Spleen (tissue), 13 donors: ENCODE measurements at places on chromosomes 11 and 22. TPM values are rescaled to one million over a fixed set of nuclear protein-coding genes. Genes with fewer than 3 reads are reported as not detected.

GRCh38 chr22:19992481-19992911 is 24.1 kb downstream of the ARVCF start:
- H3K4me1 ChIP-seq = no peaks in the 10 kb centered on the region
- peak; percentile 54 for DNase-seq
- H3K36me3 ChIP-seq = no peaks in the 10 kb centered on the region
- H3K27ac ChIP-seq = no peak overlapping the region

DNA sequence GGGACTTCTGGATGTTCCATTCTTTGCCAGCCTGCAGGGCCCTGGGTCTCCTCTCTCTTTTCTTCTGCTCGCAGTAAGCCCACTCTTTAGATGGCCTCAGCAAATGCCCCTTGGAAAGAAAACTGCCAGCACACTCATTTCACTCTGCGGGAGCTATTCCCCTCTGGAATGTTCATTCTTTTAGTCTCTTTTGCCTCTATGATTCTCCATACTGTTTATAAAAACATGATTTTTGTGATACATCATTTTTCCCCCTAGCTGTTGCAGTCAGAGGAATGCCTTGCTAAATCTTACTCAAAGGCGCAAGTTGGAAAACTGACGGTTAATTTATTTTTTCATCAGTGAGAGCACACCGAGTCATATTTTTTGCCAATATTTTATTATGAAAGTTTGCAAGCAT is 184.9 kb downstream of the SNX19 start:
- no peak for DNase-seq
- H3K36me3 ChIP-seq = no peaks in the 10 kb centered on the region
- H3K4me3 ChIP-seq = no peak overlapping the region

DNA sequence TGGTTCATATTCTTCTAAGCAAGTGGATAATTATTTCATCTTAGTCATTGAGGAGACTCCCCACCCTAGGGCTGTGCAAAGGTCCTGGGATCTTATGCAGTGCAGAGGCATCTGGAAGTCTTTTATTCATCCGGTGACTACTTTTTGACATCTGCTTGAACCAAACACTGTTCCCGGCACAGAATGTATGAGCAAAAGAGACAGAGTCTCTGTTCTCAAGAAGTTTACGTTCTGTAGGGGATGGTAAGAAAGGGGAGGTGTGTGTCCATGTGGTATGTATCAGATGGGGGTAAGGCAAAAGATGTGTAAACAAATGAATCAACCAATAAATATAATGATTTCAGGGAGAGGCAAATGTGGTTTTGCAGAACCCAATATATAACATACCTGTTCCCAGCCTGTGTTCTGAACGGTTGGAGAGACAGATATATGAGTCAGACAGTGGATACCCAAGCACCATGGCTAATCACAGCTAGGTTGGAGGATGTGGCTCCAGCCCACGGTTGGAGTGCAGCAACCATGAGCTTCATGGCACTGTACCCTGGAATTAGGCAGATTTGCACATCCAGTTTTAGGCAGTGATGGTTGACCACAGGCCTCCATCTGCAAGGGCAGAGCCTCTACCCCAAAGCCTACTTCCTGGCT is 75.1 kb upstream of the CADM1 start:
- peaks cover 7% of the 10 kb centered on the region for H3K4me1 ChIP-seq
- H3K4me3 ChIP-seq = no peak overlapping the region
- no peaks in the 10 kb centered on the region for H3K36me3 ChIP-seq
- no peaks in the 10 kb centered on the region for H3K27me3 ChIP-seq
- no peak overlapping the region for H3K27ac ChIP-seq

GRCh38 chr11:102813484-102813883 is 15.5 kb upstream of the MMP1 start:
- no peak overlapping the region for H3K27ac ChIP-seq
- peaks cover 9% of the 10 kb centered on the region for H3K27me3 ChIP-seq
- no peaks in the 10 kb centered on the region for H3K4me1 ChIP-seq
- no peak overlapping the region for H3K4me3 ChIP-seq

DNA sequence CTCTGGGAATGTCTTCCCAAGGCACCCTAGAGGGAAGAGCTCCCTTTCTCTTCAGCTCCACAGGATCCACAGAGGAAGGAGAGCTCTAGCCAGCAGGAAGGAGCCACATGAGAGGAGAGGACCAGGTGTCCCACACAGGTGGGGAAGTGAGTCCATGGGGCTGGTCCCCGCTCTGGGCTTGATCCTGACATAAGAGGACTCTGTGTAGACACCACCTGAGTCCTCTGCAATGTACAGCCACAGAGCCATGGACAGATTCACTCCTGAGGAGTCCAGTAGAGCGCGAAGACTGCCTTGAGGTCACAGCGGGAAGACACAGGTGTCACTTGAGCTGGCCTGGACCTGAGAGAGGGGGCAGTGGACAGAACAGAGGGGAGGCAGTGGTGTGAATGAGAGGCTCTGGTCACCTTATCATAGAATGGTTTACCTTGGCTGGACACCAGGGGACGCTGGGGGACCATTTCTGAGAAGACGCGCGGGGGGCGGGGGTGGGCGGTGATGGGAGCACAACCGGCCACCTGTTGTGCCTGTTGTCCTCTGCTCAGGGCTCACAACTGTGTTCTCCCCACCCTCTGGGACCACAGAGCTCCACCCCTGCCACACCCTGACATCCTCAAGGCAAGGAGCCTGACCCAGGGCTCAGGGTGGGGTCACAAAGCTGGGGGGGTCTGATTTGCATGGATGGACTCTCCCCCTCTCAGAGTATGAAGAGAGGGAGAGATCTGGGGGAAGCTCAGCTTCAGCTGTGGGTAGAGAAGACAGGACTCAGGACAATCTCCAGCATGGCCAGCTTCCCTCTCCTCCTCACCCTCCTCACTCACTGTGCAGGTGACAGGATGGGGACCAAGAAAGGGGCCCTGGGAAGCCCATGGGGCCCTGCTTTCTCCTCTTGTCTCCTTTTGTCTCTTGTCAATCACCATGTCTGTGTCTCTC is 128.2 kb downstream of the ZNF280B start:
- no peak overlapping the region for H3K4me3 ChIP-seq
- DNase-seq = peak; percentile 90

The CBY1 gene
- polyA plus RNA-seq = 37.2 TPM

DNA sequence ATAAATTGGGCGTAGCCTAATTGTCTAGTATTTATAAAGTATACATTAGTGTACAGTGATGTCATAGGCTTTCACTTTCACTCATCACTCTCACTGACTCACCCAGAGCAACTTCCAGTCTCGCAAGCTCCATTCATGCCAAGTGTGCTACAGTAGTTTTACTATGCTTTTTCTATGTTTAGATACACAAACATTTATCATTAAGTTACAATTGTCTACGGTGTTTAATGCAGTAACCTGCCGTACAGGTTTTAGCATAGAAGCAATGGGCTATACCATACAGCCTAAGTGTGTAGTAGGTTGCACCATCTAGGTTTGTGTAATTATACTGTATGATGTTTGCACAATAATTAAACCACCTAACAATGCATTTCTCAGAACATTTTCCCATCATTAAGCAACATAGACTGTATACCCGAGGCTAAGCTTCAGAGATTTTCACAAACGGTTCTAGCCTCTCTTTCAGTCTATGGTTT is 17.5 kb downstream of the OR9G1 start:
- H3K27me3 ChIP-seq = no peaks in the 10 kb centered on the region
- H3K27ac ChIP-seq = no peak overlapping the region
- H3K4me3 ChIP-seq = no peak overlapping the region
- H3K4me1 ChIP-seq = no peaks in the 10 kb centered on the region
- no peak for DNase-seq

DNA sequence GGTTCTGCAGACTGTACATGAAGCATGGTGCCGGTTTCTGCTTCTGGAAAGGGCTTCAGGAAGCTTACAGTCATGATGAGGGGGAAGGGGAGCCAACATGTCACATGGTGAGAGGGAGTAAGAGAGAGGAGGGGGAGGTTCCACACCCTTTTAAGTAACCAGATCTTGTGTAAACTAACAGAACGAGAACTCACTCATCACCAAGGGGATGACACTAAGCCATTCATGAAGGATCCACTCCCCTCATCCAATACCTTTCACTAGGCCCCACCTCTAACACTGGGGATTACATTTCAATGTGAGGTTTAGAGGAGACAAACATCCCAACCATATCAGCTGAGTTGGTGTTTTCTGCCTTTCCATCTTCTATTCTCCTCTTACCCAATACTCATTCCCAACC is 83.5 kb downstream of the BDNF start:
- no peak for DNase-seq
- no peaks in the 10 kb centered on the region for H3K36me3 ChIP-seq
- no peaks in the 10 kb centered on the region for H3K27me3 ChIP-seq
- H3K27ac ChIP-seq = no peak overlapping the region
- H3K4me3 ChIP-seq = no peak overlapping the region

The USP35 gene
- 1.6 TPM for polyA plus RNA-seq

GRCh38 chr11:119028346-119029068 is 2.2 kb downstream of the SLC37A4 start:
- H3K36me3 ChIP-seq = peaks cover 21% of the 10 kb centered on the region
- H3K4me1 ChIP-seq = peaks cover 57% of the 10 kb centered on the region
- DNase-seq = peak; percentile 64
- no peak overlapping the region for H3K4me3 ChIP-seq
- H3K27me3 ChIP-seq = no peaks in the 10 kb centered on the region

DNA sequence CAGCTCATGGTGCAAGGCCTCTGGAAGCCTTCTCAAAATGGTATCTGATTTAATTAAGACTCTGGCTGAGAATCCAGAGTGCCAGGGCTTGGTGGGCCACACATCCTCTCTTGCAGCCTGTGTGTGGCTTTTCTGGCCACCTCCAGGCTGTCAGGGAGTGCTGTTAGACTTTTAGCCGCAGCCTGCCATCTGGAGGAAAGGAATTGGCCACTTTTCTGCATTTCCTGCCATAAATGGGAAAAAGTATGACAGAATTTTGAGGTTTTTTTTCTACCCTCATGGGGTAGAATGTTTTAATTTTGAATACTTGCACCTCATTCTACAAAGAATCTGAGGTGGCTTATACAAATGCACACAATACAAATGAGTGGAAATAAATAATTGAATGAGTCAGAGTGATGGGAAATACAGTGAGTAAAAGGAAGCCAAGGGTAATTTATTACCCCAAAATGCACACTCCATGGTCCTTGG is 218.4 kb downstream of the ADAMTS15 start:
- no peak overlapping the region for H3K4me3 ChIP-seq
- no peaks in the 10 kb centered on the region for H3K27me3 ChIP-seq
- DNase-seq = no peak
- H3K4me1 ChIP-seq = no peaks in the 10 kb centered on the region

- peak; percentile 94 for DNase-seq
- peaks cover 22% of the 10 kb centered on the region for H3K36me3 ChIP-seq
- H3K27ac ChIP-seq = peak overlapping the region; percentile 95
- peaks cover 71% of the 10 kb centered on the region for H3K4me1 ChIP-seq
These were observed 5.4 kb downstream of the TRABD start for GRCh38 chr22:50190941-50191741.

The MS4A4A gene
- polyA plus RNA-seq = 48.7 TPM

DNA sequence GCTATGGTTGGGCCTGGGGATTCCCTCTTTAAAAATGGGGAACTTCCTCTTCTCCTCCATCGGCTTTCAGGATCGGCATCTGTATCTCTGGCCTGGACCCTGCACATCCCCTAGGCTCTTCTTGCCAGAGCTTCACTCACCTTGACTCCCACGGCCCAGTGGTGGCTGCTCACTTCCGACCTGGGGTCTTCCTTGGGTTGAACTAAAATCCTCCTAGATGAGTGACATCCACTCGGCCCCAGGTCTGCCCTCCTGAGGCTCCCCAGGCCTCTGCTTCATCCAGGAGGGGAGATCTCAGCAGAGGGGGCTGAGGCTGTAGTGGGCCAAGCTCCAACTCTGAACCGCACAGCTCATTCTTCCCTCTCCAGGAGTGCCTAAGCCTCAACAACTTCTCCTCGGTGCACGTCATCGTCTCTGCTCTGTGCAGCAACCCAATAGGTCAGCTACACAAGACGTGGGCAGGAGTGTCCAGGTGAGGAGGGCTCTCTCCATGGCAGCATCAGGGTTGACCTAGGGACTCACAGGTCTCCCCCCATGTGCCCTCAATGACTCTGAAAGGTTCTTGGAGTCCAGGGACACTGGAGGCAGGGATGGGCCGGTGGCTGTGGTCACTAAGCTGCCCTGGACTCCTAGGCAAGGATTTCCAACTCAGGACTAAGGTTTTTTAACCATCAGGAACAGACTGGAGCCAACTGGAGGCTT is 3.3 kb downstream of the RGL4 start:
- H3K4me3 ChIP-seq = no peak overlapping the region
- DNase-seq = no peak
- H3K4me1 ChIP-seq = peaks cover 33% of the 10 kb centered on the region
- no peaks in the 10 kb centered on the region for H3K36me3 ChIP-seq
- no peaks in the 10 kb centered on the region for H3K27me3 ChIP-seq

- no peak overlapping the region for H3K4me3 ChIP-seq
- no peaks in the 10 kb centered on the region for H3K27me3 ChIP-seq
- H3K36me3 ChIP-seq = no peaks in the 10 kb centered on the region
- no peak for DNase-seq
- no peak overlapping the region for H3K27ac ChIP-seq
These were observed 372.0 kb upstream of the LUZP2 start for GRCh38 chr11:24124876-24125275.

DNA sequence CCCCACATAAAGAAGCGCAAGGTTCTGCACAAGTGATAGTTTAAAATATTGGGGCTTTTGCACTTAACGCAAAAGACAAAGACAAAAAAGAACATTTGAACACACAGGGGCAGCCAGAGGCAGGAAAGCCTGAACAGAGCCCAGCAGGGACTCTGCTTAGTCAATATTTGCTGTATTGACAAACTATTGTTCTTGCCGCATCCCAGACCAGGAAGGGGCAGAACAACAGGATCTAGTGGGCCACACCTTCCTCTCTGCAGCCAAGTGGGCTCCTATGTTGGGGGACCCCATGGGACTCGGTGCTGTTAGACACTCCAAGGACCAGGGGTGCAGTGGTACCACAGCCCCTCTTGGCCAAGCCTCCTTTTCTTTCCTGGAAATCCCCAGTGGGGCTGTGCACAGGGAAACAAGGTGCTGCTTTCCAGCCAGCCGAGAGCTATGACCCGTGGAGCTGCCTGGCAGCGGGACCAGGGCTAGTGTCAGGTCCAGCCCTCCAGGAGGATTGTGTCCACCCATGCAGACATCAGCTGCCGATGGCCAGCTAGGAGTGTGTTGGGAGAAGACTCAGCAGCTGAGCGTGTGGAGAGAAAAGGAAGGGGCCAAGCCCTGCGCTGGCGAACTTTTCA is 43.3 kb upstream of the ANO1 start:
- no peaks in the 10 kb centered on the region for H3K36me3 ChIP-seq
- no peak overlapping the region for H3K4me3 ChIP-seq
- no peak overlapping the region for H3K27ac ChIP-seq
- no peak for DNase-seq
- H3K27me3 ChIP-seq = peaks cover 3% of the 10 kb centered on the region

The ANKK1 gene
- 1.1 TPM for polyA plus RNA-seq
